MM.1S (cell line): ENCODE measurements at places on chromosomes 2 and 18.
A peak's percentile ranks its signal among the peaks of the same experiment; 100 is the strongest.

- no peak for DNase-seq
Observed at GRCh38 chr2:30235008-30235655, 3.8 kb downstream of the LBH start.

DNA sequence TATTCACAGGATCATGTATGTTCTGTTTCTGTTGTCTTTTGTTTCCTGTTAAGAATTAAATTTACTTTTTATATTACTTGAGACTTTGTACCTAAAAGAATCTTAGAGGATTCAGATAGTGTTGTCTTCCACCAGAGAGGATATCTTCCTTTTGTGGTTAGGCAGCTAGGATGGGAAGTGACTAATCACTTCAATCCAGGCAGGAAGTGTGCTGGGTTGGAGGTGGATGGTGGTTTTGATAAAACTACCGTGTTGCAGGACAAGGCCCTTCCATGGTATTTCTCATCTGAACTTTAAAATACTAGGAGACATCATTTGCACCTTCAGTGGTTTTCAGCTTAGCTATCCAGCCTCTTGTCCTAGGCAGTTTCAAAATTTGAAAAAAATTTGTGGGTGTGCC is 728.6 kb upstream of the CDH2 start:
- DNase-seq = no peak

DNA sequence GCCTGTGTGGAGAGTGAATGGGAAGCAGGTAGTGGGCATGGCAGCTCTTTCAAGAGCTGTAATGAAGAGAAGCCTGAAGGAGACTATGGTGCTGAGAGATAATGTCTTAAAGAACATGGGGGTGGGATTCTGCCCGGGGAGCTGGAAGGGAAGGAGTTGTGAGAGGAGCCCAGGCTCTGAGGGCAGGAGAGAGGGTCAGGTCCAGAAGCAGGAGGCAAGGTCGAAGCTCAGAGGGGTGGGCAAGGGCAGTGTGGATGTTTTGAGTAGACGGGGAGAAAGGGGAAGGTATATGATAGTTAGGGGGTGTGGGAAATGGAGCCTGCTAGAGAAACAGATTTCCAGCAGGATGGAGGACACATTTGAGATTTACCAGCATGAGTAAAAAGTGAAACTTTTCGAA is 2.1 kb downstream of the CAPN10 start:
- DNase-seq = no peak

GRCh38 chr2:65675350-65675749 is 243.0 kb upstream of the SPRED2 start:
- no peak for DNase-seq

GRCh38 chr2:212665948-212666347 is 127.3 kb upstream of the ERBB4 start:
- DNase-seq = no peak

DNA sequence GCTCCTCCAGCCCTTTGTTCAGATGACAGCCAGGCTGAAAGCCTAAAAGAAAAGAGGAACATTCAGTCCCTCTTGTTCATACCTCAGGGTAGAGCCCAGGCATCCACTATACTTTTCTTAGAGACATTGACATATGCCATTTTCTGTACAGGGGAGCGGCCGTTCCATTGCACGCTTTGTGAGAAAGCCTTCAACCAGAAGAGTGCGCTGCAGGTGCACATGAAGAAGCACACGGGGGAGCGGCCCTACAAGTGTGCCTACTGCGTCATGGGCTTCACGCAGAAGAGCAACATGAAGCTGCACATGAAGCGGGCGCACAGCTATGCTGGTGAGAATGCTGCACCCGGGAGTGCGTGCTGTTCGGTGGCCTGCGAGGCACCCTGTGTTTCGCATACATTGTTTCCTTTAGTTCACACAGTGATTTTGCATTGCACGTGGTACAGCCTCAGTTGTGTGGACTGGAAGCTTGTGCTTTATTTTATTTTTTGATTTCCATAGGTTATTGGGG is 138.2 kb downstream of the ZNF236 start:
- DNase-seq = no peak

DNA sequence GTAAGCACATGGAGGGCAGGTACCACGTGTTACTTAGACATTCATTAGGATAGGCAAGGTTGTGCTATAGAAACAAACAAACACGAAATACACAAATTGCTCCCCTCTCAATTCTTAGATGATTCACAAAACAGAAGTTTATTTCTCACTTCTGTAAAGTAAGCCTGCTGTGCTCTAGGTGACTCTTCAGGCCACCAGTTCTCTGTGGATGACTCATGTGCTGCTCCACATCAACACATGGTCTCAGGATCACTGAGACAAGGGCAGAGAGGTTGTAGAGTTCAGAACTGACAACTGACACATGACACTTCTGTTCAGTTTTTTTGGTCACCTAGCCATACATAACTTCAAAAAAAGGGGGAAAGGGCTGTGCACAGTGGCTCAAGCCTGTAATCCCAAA is 70.6 kb downstream of the DAW1 start:
- no peak for DNase-seq

GRCh38 chr2:75077909-75078308 is 119.5 kb downstream of the POLE4 start:
- no peak for DNase-seq

- DNase-seq = no peak
Observed at GRCh38 chr2:241031436-241032165, 33.2 kb downstream of the SNED1 start.

DNA sequence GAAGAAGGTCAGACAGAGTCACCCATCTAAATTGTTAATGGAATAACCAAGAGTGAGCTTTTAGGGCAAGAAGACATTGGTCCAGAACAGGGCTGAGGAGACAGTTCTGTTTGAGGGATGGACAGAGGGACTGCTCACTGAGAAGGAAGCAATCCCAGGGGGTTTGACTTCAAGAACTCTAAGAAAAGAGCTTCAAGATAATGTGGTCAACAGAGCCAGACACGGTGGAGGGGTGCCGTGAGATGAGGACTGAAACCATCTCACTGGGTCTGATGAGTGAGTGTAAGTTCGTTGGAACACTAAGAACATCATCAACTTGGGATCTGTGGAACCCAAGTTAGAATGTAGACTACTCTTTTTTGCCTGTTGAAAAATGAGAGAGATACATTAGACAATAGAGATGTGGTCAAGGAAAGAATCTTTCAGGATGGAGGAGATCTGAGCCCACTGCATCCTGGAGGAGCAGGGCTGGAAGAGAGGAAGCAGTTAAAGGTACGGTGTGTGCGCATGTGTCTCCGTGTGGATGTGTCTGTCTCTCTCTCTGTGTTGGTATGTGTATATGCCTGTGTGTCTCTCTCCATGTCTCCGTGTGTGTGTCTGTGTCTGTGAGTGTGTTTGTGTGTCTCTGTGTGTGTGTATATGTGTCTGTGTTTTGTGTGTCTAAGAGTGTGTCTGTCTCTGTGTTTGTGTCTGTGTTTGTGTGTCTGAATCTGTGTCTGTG is 172.1 kb downstream of the MYCN start:
- no peak for DNase-seq

- DNase-seq = peak; percentile 18
Observed at GRCh38 chr2:96325041-96325883, at the start of gene ITPRIPL1. TSS of gene ITPRIPL1 (plus strand) at chr2:96325317. CDS start at chr2:96325840, 523 bp downstream.

DNA sequence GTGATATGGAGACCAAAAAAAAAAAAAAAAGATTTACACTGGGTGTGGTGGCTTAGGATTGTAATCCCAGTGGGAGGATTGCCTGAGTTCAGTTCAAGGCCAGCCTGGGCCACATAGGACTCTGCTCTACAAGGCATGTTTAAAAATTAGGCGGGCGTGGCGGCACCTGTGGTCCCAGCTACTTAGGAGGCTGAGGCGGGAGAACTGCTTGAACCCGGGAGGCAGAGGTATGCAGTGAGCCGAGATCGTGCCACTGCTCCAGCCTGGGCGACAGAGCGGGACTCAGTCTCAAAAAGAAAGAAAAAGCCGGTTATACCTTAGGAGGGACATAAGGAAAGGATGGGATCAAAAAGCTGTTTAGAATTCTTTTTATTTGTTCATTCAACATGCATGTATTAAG is 707 bp upstream of the SPDYA start:
- no peak for DNase-seq

DNA sequence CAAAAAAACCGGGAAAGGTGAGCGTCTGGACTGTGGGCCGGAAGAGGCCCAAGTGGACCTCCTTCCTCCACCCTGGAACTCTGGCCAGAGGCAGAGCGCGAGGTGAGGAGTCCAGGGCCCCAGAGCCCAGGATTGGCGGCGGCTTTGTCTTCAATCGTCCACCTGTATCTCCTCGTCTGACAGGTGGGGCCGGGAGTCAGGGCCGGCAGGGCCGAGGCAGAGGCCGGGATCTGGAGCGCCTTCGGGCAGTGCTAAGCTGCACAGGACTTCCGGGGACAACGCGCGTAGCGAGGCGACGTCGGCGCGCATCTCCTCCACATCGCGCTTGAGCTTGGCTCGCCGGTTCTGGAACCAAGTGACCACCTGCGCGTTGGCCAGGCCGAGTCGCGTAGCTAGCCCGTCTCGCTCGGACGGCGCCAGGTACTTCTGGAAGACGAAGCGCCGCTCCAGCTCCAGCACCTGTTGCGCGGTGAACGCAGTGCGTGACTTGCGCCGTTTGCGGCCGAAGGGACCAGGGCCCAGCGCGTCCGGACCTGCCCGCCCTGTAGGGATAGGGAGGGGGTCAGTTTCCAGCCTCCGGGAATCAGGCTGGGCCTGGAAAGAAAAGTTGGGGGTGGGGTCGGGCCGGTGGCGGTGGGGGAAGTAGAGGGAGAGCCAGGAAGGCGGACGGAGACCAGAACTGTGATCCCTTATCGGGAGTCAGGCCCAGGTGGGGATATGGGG is 1.5 kb downstream of the LBX2 start:
- no peak for DNase-seq

DNA sequence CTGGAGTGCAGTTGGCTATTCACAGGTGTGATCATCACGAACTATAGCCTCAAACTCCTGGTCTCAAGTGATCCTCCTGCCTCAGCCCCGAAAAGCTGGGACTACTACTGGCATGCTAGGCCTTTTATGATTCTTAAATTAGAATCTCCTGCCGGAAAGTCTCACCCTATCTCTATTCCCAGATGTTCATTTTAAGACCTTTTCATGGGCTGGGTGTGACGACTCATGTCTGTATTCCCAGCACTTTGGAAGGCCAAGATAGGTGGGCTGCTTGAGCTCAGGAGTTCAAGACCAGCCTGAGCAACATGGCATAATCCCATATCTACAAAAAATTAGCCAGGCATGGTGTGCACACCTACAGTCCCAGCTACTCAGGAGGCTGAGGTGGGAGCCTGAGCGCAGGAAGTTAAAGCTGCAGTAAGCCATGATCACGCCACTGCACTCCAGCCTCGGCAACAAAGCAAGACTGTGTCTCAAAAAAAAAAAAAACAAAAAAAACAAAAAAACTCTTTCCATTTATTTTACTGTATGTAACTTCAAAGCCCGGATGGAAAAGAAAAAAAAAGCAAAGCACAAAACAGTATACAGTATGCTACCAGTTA is 8.1 kb downstream of the PPP4R3B start:
- no peak for DNase-seq
